Kidney capillary endothelial cell (primary cell): ENCODE measurements at places on chromosomes 7 and 10.
A peak's percentile ranks its signal among the peaks of the same experiment; 100 is the strongest.

DNA sequence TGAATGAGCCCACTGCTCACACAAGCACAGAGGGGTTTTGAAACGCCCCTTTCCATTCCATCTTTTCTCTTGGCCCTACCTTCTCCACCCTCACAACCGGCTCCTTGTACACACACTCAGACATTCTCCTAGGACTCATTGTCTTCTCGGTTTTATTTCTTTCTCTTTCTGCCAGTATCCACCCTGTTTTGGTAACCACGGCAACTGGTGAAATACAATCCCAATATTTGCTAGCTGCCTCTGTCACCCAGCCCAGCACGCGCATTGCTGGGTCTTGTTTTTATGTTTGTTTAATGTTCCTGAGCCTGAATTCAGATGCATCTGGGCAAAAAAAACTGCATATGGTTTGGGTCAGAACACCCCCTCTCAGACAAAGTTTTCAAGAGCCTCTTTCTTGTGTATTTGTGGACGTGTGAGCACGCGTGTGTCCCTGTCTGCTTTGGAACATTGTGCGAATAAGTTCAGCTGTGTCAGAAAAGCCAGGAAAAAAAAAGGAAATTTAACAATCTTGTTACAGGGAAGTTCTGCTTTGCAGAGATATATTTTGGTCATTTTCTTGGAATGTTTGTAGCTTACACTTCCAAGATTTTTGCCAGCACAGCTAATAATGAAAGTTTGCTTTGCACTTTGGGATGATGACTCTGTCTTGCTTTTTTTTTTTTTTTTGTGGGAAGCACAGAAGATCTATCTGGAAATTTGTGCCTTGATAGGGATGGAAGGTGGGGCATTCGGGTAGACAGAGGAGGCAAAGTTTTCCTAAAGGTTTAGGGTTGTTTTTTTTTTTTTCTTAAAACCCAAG lies 225.9 kb downstream of the TRIL start:
- DNase-seq: no peak

DNA sequence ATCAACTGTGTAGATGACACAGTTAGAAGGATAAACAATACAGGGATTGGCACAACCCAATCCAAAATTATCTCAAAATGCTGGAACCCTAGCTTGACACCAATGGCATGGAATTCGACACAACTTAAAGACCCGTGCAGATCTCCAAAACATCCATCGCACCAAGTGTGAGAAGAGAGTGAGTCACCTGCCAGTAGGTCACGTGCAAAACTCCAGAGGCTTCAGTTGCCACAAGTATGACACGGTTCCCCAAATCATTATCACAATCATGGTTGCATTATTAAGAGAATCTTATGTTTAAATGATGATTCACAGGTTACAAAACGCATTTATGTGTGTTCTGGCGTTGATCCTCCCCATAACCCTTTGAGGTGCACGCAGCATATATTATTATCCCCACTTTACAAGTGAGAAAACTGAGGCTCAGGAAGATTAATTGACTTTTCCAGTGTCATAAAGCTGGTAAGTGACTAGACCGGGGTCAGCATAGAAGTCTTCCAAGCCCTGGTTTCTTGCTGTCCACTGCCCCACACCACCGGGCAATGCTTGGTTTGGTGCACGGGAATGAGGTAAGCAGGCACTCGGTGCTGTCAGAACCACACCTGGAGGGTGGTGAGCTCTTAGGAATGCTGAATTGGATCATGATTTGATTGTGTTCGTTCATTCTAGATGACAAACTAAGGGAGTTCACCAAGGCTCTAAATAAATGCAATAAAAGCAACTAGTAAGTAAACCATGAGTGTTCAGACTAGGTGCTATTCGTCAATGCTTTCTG lies 23.6 kb upstream of the STK17A start:
- no peak for DNase-seq

DNA sequence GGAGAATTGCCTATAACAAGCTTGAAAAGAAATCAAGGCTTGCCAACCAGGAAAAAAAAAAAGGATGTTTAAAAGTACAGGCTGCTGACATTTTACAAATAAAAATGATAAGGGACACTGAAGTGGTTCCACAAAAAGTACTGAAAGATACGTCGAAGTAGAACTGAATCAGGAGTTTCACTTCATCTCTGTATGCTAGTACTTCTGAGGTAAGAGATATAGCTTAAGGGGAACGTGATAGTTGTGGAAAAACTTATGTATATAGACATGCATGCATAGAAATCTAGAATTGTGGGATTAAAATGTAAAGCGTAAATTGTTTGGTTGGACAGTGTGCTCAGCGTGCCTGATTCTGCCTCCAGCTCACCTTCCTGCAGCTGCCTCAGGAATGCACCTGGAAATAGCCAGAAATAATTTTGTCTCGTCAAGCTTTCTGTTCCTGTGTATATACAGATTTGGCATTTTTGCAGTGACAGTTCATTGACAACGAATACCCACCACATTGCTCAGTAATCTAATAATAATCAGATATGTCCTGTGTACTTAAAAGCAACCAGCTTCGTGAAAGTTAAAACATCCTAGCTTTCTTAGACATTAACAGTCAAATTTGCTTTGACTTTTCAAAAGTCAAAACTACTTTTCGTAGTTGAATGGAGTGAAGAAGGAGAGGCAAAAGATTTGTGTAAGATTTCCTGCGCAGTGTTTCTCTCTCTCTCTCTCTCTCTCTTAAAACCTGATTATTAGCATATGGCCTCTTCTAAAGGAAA lies 1.4 kb downstream of the SOSTDC1 start:
- DNase-seq: no peak

- DNase-seq: no peak
Observed at GRCh38 chr10:63698787-63699150, 177.6 kb downstream of the REEP3 start.

DNA sequence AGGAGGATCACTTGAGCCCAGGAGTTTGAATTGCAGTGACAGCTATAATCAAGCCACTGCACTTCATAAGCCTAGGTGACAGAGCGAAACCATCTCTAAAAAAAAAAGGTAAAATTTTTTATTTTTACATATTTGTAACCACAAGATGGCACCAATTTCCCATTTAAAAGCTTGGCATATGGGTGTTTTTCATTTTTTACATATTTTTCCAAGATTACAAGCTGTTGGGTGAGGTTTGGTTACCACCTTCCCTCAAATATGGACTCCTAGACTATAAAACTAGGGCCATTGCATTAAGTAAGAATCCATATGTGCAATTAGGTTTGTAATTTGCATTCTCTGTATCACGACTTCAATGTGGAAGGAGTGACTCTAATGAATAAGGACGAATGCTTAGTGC lies 129.3 kb upstream of the ACBD5 start:
- peak; percentile 29 for DNase-seq

DNA sequence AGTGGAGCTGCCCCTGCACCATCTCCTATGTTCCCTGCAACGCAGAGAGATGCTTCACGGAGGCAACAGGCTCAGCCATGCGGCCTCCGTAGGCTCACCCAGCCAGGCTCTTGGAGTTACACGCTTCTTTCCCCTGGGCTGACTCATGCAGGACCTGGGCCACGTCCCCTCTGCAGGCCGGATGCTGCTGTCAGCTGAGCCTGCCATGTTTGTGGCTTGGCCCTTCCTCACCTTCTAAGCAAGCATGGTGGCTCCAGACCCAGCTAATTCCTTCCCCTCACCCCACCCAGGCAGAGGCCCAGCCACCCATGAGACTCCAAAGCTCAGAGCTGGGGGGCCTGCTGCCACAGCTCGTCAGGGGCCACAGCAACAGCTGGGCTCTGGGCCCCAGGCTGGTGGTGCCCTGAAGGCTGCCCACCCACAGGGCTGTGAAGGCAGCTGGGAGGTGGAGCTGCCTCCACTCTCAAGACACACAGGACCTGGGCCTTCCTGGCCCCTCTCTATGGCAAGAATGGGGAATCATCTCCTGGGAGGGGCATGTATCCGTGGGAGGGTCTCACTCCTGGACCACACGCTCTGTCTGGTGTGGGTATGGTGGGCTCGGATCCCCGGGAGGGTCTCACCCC lies 219.6 kb downstream of the ELFN1 start:
- DNase-seq: no peak

DNA sequence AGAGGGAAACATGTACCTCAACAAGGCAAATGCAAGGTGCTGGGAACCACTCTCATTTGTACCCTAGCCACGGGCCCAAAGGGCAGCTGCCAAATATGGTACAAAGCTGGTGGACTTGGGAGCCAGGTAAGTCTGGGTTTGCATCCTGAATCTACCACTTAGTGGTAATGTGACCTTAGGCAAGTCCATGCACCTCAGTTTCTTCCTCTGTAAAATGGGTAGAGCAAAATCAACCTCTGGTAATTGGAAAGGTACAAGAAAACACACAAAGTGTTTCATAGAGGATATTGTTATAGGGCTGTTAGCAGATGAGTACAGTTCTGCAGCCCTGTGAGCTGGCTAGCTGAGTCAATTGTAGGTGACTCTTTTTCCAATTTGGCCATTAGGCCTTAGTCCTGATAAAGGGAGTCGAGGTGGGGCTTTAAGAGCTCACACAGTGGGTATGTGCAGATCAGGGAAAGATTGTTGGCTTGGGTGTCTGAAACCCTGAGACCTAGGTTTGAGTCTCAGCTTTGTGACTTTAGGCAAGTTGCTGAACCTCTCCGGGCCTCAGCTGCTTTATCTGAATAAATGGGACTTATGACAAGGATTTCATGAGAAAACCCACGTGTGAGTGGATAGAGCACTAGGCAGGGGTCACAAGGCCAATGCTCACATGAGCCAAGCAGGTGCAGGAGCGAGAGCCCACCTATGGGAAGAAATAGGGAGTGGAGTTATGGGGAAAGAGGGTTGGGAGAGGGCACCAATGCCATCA lies 121.3 kb upstream of the GDF10 start:
- no peak for DNase-seq

- DNase-seq: no peak
Observed at GRCh38 chr10:32437334-32437733, 8.6 kb upstream of the CCDC7 start.

DNA sequence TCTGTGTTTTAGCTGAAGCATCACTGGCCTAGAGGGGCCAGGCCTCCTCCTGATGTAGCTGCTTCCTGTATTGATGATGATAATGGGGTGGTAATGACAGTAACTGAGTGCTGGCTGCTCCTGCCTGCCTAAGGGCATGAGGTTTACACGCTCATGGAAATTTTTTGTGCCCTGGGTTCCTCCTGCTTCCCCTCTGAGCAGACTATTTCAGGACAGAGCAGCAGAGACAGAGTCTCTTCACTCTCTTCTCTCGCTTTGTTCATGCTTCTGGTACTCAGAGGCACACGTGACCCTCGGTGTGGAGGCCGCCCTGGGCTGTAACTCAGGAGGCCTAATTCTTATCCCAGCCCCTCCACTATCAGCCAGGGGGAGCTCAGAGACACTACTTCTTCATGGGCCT lies 27.9 kb downstream of the LRRC20 start:
- no peak for DNase-seq

GRCh38 chr10:68139448-68140272 lies 30.4 kb downstream of the MYPN start:
- DNase-seq: no peak

DNA sequence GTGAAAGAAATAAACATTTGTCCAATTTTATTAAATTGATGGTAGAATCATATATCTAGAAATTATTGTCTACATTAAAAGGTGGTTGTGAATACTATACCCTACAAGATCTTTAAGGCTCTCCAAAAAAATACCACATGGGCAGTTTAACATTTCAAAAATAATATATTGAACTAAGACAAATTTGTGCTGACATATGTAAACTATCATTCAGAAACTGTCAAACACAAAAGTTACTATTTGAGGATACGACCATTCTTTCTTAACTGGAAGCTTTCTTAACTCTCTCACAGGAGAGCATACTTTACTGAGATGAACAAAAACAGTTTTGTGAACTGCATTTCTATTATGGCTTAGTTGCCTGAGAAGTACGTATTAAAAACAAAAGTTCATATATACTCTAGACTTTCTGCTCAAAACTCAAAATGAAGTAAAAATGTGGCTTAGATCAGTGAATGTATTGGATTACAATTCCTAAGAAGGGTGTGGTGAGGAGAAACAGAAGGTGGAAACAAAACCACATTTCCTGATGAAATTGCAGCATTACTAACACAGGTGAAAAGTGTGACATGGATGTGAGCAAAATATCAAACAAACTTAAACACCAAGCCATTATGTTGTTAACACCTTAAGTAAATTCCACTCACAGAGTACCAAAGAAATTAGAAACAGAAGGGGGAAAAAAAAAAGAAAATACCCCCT lies 138.5 kb downstream of the SEMA3A start:
- no peak for DNase-seq

GRCh38 chr7:146117576-146117975 lies 975 bp downstream of the CNTNAP2 start:
- no peak for DNase-seq

DNA sequence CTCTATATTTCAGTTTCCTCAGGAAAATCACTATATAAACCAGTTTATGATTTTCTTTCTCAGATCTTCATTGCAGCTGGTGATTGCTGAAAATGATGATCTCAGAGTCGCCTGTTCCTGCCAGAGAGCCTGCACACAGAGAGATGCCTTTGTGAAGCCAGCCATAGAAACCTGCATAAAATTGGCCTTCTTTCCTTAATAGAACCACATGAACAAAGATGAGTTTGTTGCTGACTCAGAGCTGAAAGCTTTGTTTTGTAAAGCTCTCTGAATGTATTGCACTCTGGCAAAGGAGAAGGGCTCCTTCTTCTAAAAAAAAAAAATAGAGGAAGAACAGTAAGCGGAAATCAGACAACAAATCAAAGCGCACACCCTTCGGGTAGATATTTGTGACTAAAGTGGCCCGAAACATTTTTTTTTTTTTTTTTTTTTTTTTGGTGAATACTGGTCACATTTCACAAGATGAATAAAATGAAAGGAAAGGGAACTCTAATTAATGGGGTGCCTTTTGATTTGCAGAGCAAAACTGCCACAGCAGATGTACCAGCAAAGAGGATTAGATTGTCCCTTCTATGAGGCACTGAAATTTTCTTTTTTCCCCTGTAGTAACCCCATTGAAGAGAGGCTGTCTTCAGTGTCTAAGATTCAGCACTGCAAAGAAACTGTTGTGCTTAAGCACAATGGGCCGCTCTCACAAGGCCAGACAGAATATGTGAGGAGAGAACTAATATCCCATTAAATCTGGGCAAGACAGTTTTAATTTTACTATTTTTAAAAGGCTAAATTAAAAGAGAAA lies 75.1 kb upstream of the PTPRZ1 start:
- DNase-seq: no peak

- DNase-seq: no peak
Observed at GRCh38 chr10:110504111-110504735, 6.5 kb downstream of the DUSP5 start.

GRCh38 chr7:16840094-16840493 lies 35.3 kb upstream of the AGR2 start:
- no peak for DNase-seq

GRCh38 chr7:18153183-18153748 lies 125.6 kb upstream of the PRPS1L1 start:
- no peak for DNase-seq

GRCh38 chr10:103224133-103224532 lies 21.6 kb upstream of the RPEL1 start:
- DNase-seq: no peak
